ENCODE measurements at places on chromosomes 5 and 9. TPM values are rescaled to one million over a fixed set of nuclear protein-coding genes. Genes with fewer than 3 reads are reported as not detected.

Gene GRIN1
- not detected for total RNA-seq

Gene FRMD3
- 14.4 TPM for total RNA-seq

Gene CDX1
- total RNA-seq, result 368 TPM

Gene GOLPH3
- 52.1 TPM for total RNA-seq

Gene CREB3
- total RNA-seq, result 46.8 TPM

Gene HAPLN1
- not detected for total RNA-seq

Gene CDO1
- total RNA-seq, result 0.40 TPM

Gene CAMK2A
- not detected for total RNA-seq

Gene MLANA
- total RNA-seq, result not detected

Gene LHX6
- total RNA-seq, result 1.4 TPM

GRCh38 chr9:116055536-116055935 is 98.1 kb upstream of the PAPPA start:
- no peak for DNase-seq

DNA sequence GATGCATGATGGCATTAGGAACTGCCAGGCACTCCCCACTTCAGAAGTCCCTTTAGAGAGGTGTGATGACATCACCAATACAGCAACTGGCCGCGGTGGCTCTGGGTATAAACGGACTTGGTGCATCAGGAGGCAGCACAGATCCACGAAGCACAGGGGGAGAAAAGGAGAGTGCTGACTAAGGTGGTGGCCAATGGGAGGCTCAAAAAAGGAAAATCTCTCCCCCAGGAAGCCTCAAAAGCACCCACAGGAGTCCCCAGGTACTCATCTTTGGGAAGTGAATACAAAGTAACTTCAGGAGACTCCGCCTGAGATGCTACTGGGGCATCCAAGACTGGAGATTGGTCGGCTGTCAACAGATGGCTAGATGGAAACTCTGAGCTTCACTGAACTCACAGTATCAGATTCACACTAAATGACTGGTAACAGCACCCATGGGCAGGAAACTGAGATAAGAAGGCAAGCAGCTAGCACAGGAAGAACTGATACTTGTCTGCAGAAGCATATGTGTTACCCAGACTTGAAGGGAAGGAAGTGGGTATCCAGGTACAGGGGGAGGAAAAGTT is 7.6 kb downstream of the TTC39B start:
- DNase-seq, result no peak

DNA sequence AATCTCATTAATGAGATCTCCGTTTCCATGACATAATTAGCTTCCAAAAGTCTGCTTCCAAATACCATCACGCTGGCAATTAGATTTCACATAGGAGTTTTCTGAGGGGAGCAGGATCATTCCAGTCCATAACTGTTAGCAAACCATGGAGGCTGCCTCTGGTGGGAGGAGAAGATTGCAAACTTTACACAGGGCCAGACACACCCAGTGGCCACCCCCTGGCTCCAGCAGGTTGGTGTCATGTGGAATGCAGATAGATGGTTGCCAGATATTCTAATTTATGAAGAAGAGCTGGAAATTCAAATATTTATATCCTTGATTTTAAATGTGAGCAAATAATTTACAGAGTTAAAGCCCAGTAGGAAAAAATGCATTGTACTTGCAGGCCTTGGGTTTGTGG is 164.2 kb downstream of the ICE1 start:
- DNase-seq, result no peak

DNA sequence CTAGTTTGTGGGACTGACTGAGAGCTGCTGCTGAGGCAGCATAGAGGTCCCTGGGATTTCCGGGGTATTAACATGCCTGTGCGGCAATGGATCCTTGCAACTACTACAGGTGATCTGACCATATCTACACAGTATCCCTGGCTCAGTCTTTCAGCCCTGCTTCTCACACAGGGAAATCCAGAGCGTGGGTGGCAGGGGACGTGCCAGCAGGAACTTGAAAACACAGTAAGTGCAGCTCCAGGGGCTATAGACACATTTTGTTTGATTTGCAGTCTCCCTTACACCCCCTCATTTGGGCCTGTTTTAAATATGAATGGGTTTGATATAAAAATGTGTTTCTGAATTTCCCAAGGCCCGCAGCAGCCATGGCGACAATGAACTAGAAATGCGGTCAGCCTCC is 209.5 kb downstream of the DCP2 start:
- no peak for DNase-seq

- no peak for DNase-seq
Measured at GRCh38 chr5:4019841-4020240, 424.2 kb downstream of the IRX1 start.

DNA sequence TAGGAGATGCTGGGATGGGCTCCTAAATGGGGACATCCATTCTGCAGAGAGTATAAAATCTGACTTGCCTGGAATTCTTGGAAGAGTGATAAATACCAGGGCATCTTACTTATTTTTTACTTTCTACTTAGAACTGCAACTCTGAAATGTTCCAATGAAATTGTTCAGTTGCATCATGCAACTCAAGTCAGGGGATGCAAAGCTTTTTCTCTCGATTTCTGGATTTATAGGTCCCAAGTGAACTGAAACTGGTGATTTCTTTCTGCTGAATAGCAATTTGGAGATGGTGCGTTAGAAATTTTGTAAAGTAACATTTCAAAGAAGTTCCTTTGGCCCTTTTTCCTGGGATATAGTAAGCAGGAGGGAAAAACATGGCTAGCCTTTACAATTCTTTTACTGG is 238.4 kb upstream of the CD180 start:
- no peak for DNase-seq

DNA sequence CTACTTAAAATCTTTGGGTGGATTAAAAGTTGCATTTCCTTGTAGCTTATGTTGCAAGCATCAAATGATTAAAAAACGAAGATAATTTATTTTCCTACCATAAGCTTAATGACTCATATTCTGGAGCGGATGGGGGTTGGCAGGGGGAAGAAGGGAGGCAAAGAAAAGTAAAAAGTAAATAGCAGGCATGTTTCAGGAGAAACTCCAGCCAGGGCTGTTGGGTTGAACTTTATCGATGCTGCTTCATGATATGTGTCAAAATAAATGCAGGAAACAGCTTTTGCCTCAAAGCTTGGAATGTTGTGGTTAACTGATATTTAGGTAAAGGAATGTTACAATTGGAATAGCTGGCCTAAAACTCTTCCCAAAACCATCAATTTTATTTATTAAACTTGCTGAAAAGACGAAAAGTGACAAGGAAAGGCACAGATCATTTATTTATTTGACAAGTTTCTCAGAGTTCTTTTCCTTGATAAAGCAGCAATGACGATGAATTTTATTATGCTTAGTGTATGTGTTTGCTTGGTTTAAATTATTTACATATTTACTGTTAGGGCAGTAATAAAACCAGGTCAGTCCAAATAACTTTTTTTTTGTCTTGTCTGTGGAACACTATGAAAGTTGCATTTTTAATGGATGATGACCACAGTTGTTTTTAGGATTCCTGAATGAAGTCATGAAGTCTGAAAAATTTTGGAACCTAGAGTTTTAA is 177.9 kb downstream of the PCSK1 start:
- DNase-seq, result no peak

DNA sequence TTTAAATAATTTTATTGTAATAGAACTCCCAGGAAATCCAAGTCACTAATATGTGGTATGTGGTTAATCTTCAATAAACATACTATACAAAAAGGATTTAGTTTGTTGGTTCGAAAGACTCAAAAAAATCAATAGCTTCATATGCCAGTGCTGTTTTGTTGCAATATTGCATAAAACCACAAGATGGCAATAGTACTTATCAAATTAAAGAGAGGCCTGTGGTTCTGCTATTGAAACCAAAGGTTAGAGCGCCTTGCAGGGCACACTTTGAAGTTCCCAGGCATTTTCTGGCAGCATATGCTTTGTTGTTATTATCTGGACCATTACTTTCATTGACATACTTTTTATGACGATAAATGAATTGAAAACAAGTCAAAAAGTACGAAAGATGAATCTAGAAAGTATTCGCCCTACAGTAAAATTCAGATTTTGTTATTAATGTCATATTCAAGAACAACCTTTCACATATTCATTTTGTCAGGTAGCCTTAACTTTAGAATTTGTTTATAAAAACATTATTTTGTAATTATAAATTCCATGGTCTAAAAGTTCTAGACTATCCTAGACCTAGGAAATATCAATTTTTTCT is 316.3 kb downstream of the MCTP1 start:
- no peak for DNase-seq

GRCh38 chr5:95162231-95162992 is 122.5 kb downstream of the MCTP1 start:
- no peak for DNase-seq

- DNase-seq, result no peak
Measured at GRCh38 chr9:72926506-72926905, 26.3 kb downstream of the ALDH1A1 start.

GRCh38 chr5:135930029-135930948 is 24.5 kb downstream of the LECT2 start:
- no peak for DNase-seq

- DNase-seq, result no peak
Measured at GRCh38 chr5:91591076-91591475, 208.0 kb upstream of the ARRDC3 start.

- no peak for DNase-seq
Measured at GRCh38 chr9:33082538-33083326, 6.3 kb upstream of the SMU1 start.

GRCh38 chr5:173831196-173831914 is 56.8 kb upstream of the CPEB4 start:
- DNase-seq, result no peak

GRCh38 chr5:43208658-43209057 is 16.6 kb downstream of the NIM1K start:
- DNase-seq, result peak; percentile 15

GRCh38 chr5:159658266-159658925 is 257.9 kb upstream of the ADRA1B start:
- DNase-seq, result no peak

DNA sequence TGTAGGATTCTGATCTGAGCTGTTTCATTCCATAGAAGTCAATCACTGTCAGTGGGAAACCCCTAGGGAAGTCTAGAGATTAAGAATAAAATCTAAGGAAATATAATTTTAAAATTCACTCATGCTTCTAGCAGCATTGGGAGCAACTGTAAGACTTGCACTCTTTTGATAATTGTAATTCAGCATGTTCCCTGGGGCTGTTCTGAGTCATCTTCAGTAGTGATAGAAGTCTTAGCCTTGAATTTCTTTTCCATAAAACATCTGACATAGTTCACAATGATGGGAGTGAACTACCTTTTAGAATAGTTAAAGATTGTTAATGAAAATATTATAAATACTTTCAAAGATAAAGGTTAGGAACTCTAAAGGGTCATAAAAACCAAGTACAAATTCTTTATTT is 935.8 kb downstream of the DTWD2 start:
- DNase-seq, result no peak

- DNase-seq, result no peak
Measured at GRCh38 chr9:125755340-125755739, 8.2 kb downstream of the PBX3 start.

GRCh38 chr9:82124090-82124489 is 135.5 kb downstream of the SPATA31D1 start:
- no peak for DNase-seq

Data from transverse colon (tissue), 4 donors.